HT1080 (cell line): ENCODE measurements at places on chromosomes 11 and 22.
A peak's percentile ranks its signal among the peaks of the same experiment; 100 is the strongest.

GRCh38 chr11:267491-267994 is 10.7 kb upstream of the NLRP6 start:
- DNase-seq, result no peak

- DNase-seq, result no peak
Measured at GRCh38 chr11:134015556-134015955, 53.3 kb upstream of the JAM3 start.

DNA sequence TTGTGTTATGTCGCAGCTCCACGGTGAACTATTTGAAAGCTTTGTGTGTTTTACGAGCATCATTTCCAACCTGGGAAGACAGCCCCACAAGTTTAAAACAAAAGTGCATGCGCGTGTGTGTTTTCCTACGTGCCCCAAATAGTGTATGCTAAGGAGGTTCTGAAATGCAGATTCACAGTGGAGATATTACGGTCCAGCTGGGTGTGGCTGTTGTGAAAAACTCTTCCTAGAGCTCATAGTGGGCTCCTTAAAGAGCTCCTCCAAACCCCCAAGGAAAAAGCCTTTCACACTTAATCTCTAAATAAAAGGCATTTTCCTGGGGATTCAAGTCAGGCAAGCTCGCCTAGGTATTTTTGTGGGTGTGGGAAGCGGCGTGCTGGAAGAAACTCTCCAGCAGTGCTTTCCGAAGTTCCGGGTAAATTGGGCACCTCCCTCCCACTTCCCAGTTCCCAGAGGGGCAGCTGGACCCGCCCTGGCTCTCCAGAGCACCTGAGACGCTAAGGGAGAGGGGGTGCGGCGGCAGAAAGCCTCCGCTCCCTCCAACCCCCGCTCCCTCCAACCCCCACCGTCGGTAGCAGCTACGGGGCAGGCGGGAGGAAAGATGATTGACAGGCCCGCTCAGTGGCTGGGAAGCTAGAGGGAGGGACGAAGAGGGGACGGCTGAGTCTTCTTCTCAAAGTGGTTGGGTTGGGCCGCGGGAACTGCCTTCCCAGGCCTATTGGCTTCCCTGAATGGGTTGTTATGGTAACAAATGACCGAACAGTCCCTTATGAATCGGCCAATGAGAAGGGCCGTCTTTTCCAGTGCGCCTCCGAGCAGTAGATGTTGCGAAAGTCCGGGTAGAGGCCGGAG is 561 bp upstream of the PCF11 start:
- peak; percentile 100 for DNase-seq

DNA sequence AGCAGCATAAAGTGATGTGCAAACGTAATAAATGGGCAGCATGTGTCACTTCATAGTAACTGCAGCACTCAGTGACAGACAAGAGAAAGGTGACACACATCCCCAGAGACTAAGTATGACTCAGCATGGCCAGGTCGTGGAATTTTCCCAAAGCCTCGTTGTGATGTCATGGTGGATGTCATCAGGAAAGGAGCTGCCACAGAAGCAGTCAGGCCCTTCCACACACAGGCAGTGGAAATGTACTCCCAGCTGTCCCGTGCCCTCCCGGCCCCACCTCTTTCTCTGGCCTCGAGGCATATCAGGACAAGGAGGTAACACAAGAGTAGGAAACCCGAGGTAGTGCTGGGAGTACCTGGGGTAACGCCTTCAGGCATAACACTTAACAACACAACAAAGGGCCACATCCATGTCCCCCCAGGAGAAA is 8.1 kb downstream of the PC start:
- DNase-seq, result peak; percentile 93

DNA sequence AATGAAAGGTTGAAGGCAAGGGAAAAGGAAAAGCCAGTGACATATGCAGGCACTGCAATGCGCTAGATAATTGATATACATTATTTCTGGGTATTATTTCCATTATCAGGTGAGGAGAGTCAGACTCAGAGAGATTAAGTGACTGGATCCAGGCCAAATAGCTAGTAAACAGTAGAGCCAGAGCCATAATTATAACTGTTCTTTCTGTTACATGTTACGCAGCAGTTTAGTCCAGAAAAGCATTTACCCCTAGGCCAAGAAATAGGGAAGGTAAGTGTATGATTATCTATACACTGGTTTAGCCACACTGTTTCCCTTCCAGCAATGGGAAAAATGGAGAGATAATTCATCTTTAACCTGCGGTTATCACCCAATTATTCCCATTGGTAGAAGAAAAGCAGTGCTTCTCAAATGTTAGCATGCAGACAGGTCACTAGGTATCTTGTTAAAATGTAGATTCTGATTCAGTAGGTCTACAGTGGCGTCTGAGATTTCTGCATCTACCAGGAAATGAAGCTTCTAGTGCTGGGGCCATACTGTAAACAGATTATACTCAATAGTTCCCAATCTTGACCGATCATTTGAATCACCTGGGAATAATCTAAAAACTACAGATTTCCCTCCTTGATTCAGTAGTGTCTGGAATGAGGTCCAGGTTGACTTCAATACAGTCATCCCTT is 69.4 kb downstream of the RBFOX2 start:
- DNase-seq, result no peak

DNA sequence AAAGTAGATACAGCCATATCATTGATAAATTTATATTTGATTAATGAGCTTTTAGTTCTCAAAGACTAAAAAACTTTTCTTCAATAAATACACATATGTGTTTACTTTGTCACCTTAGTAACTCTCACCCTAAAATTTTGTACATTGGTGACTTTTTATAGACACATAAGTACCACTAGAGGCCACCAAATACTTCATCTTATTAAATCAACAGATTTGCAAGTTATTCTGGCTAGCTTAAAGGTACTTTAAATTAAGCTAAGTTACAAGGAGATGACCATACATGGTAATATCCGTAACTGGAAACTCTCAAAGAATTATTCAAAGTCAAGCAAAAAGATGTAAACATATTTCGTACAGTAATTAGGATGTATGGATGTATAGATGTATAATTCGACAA is 112.2 kb downstream of the SBF2 start:
- DNase-seq, result peak; percentile 16

GRCh38 chr11:28526406-28526751 is 418.2 kb downstream of the METTL15 start:
- DNase-seq, result peak; percentile 8

DNA sequence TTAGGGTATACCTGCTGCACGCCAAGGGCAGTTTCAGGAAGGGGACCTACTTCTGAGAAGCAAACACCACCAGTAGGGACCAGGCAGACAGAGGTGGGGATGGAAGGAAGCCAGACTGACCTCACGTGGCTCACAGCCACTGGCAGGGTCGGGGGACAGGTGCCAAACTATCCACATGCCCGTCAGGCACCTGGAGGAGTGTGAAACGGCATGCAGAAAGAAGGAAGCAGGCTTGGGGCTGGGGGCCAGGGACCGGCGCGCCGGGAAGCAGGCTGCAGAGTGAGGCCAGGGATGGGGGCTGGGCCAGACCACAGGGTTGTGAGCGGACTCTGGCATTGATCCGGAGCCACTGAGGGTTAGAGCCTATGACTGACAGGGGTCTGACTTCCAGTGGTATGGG is 47.5 kb downstream of the CDKN1C start:
- no peak for DNase-seq

DNA sequence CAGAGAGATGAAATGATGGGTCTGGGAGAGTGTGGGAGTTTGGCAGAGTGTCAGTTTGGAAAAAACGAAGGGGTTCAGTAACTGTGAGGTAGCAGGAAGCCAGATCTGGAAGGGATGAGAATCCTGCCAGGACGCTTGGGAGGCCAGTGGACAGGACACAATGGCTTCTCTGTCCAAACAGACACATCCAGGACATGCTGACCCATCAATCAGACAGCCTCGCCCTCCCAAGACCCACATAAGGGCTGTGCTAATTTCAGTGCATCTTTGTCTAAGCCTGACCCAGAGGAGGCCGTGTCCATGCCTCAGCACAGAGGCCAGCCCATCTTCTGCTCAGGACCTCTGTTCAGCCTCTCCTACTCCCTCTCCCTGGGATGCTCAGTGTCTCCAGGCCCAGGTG is 576.5 kb upstream of the B3GAT1 start:
- no peak for DNase-seq
